ENCODE measurements at places on chromosomes 1 and 21.

GRCh38 chr1:240646571-240647240 lies 34.8 kb upstream of the GREM2 start:
- DNase-seq, result no peak

DNA sequence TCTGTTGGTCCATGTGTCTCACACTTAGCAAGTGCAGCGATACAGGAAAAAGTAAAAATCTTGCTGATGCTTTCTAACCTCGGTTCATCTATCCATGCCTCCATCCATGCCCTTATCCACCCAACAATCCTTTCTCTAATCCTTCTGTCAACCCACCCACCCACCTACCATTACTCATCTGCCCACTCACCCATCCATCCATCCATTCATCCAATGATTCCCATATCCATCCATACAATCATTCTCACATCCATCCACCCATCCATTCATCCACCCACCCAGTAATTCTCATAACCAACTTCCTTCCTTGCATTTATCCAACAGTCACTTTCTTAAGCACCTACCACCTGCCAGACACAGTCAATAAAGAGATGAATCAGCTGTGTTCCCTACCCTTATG lies 6.1 kb upstream of the IGSF21 start:
- DNase-seq, result no peak

GRCh38 chr1:113947388-113948107 lies 18.4 kb downstream of the HIPK1 start:
- no peak for DNase-seq

DNA sequence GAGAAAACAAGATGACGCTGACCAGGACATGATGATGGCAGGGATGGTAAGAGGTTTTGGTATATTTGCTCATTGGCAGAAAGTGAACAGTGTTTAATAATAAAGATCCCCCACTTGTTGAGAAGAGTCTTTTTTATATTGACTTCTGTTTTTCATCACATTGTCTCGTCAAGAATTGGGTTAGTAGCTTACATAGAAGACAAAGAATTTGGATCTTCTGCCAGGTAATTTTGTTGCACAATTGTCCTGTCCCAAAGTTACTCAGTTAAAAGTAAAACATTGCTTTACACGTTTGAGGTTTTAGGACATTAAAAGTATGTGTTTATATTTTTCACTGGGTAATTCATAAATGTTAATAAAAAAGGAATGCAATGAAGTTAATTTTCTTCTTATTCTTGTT lies 48.3 kb upstream of the LAMC2 start:
- no peak for DNase-seq

- no peak for DNase-seq
These were observed 205.2 kb downstream of the GRIK3 start for GRCh38 chr1:36829066-36829465.

DNA sequence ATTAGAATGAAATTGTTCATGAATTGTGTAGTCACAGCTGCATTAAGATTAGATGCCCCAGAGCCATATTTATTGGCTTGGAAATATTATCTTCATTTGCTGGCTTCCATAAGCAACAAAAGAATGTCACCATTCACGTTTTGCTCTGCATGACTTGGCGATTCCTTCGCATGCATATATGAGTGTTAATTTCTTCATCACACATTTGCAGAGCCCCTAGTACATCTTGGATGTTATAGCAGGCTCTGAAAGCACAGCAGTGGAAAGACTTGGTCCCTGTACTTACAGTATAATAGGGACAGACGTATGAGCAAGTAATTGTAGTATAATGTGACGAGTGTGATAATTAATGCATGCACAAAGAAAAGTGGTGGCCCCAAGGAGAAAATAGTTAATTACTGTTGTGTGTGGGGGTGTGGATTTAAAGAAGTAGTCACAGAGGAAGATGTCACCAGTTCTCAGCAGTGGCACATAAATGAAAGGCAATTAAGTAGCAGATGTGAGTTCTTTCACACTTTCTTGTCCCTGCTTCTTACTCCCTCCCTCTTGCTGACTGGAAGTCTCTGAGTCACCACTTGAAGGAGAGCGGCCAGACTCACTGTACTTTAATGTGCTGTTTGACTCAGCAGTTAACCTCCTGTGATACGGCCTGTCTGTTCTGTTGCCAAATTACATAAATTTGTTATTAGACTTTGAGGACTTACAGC lies 21.0 kb downstream of the S100A10 start:
- no peak for DNase-seq

GRCh38 chr1:66374148-66374547 lies 159.8 kb upstream of the SGIP1 start:
- no peak for DNase-seq

DNA sequence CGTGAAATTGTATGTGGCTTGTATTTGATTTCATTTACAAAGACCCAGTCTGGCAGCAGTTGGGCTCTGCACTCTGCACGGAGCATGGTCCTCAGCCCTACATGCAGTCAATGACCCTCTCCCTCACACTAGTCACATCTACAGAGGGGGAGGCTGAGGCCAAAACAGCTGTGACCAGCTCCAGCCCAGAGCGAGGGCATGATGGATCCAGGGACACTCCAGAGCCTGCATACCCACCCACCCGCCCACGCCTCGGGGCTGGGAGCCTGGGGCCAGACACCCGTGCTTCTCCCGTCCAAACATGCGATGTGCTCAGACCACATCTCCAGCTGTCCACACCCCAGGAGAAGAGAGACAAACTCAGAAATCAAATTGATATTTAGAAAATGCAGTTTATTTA lies 14.0 kb upstream of the PRDM16 start:
- DNase-seq, result no peak

GRCh38 chr1:65247419-65248359 lies 61.7 kb upstream of the DNAJC6 start:
- no peak for DNase-seq

GRCh38 chr1:115251856-115252255 lies 86.2 kb downstream of the NGF start:
- DNase-seq, result no peak

GRCh38 chr1:84913555-84913892 lies 20.5 kb upstream of the LPAR3 start:
- DNase-seq, result no peak

DNA sequence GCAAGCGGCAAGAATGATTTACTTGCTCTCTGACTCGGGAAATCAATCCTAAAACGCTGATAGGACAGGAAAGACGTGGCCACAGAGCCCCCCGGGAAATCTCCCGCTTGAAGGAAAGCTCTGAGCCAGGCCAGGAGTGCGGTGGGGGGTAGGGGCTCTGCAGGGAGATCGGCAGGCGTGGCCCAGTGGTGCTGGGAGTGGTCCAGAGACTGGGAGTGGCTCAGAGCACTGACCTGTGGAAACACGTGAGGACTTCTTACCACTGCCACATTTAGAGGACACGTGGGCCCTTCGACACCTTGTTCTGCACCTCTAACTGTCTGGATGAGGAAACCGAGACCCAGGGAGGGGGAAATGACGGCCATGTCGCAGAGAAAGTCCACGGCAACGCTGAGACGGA lies 130.0 kb upstream of the KLHDC7A start:
- DNase-seq, result no peak

GRCh38 chr1:207020065-207020708 lies 12.4 kb downstream of the C1orf116 start:
- no peak for DNase-seq
